Heart right ventricle (tissue), 16 donors: ENCODE measurements at places on chromosomes 4 and X. TPM values are rescaled to one million over a fixed set of nuclear protein-coding genes. Genes with fewer than 3 reads are reported as not detected.

- no peaks in the 10 kb centered on the region for H3K27me3 ChIP-seq
- H3K4me3 ChIP-seq: no peak overlapping the region
- H3K27ac ChIP-seq: no peak overlapping the region
- H3K36me3 ChIP-seq: no peaks in the 10 kb centered on the region
Measured at GRCh38 chr4:125303821-125304220, 10.9 kb upstream of the FAT4 start.

The H2BW2 gene
- total RNA-seq: not detected

DNA sequence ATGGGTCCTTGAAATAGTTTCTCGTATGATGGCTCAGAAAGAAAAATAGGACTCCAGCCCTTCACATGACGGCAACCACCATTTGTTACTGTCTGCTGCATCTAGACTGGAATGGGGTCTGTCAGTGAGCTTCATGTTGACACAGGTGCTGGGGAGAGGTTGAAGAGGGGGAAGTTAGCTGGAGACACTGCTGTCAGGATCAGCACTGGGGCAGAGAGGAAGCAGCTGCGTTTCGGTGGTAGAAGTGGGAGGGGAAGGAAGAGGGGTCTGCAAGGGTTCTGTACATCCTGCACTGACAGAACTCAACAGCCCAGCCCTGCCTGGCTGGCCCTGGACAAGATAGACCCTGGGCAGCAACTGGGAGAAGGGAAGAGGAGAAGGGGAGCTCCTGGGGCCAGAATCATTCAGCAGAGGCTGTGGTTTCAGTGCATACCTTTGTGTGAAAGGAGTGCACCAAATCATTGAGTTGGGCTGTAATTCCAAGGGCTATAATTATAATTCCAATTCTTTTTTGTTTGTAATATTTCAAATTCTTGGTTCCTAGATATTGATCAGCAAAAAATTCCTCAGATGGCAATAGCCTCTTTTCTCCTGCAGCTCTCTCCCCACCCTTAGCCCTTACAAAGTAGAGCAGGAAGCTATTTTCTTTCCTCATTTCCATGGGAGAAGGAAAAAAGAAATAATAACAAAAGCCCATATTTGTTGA is 119.4 kb upstream of the C1GALT1C1 start:
- H3K4me3 ChIP-seq: no peak overlapping the region
- no peak overlapping the region for H3K27ac ChIP-seq
- no peak for DNase-seq
- no peaks in the 10 kb centered on the region for H3K4me1 ChIP-seq
- no peaks in the 10 kb centered on the region for H3K27me3 ChIP-seq
- H3K36me3 ChIP-seq: no peaks in the 10 kb centered on the region

- H3K4me1 ChIP-seq: no peaks in the 10 kb centered on the region
- H3K27ac ChIP-seq: no peak overlapping the region
- no peak overlapping the region for H3K4me3 ChIP-seq
- H3K36me3 ChIP-seq: no peaks in the 10 kb centered on the region
Measured at GRCh38 chrX:920234-920799, 289.7 kb downstream of the SHOX start.

DNA sequence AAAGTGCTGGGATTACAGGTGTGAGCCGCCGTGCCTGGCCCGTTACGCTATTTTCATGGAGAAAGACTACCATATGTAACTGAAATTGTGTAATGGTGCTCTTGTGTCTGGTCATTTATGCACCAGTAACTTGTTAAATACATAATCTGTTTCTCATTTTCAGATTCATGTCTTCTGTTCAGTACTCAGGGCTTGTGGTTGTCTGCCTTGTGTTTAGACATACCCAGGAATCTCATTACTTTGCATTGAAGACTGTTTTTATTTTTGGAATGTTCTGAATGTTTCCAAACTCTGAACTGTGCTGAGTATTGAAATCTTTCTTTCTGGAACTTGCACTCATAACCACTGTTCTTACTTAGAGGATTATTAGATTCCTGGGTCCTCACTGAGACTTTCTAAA is 52.8 kb downstream of the PDLIM5 start:
- no peak overlapping the region for H3K4me3 ChIP-seq
- peaks cover 42% of the 10 kb centered on the region for H3K4me1 ChIP-seq
- DNase-seq: no peak
- H3K36me3 ChIP-seq: no peaks in the 10 kb centered on the region

The PPP2R2C gene
- 6.0 TPM for total RNA-seq

DNA sequence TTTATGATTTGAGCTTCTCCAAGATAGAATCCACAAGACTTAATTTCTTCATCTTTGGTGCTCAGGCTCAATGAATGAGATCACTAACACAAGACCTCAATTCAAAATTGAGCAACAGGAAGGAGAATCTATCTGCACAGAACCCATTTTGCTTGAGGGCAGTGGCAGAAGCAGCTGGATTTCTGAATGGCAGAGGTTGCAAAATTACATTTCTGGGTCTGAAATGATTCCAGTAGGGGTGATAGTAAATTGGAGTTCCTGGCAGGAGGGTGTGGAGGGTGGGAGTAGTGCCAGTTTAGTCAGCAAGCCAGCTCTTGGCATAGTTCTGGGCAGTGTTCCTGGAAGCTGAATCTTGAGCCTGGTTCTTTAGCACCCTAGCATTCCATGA is 281.1 kb downstream of the SLC7A11 start:
- H3K4me3 ChIP-seq: no peak overlapping the region
- H3K4me1 ChIP-seq: no peaks in the 10 kb centered on the region
- no peaks in the 10 kb centered on the region for H3K27me3 ChIP-seq
- H3K27ac ChIP-seq: no peak overlapping the region
- H3K36me3 ChIP-seq: no peaks in the 10 kb centered on the region
- no peak for DNase-seq

The MMRN1 gene
- 0.89 TPM for total RNA-seq

GRCh38 chr4:149465955-149466354 is 349.7 kb downstream of the IQCM start:
- no peaks in the 10 kb centered on the region for H3K4me1 ChIP-seq
- H3K27me3 ChIP-seq: no peaks in the 10 kb centered on the region
- no peak overlapping the region for H3K4me3 ChIP-seq
- no peaks in the 10 kb centered on the region for H3K36me3 ChIP-seq
- no peak for DNase-seq

DNA sequence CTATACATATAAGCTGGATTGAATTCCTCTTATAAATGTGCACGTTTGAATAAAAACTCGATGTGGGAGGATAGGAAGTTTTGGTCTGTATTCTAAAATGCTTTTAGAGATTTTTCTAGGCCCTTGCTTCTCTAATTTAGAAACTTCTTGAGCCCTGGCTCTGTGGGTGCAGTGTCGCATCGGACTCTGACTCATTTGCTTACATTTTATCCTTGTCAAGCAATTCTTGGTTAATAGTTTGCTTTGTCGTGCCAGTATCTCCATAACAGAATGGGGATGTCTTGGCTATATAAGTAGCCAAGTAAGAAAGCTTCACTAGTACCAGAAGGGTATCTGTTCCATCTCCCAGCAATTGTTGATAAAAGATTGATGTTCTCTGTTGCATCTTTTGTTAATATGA is 10.7 kb downstream of the SGMS2 start:
- no peak overlapping the region for H3K4me3 ChIP-seq
- H3K36me3 ChIP-seq: no peaks in the 10 kb centered on the region
- no peaks in the 10 kb centered on the region for H3K4me1 ChIP-seq
- no peak for DNase-seq

The TSPAN7 gene
- 20.8 TPM for total RNA-seq

DNA sequence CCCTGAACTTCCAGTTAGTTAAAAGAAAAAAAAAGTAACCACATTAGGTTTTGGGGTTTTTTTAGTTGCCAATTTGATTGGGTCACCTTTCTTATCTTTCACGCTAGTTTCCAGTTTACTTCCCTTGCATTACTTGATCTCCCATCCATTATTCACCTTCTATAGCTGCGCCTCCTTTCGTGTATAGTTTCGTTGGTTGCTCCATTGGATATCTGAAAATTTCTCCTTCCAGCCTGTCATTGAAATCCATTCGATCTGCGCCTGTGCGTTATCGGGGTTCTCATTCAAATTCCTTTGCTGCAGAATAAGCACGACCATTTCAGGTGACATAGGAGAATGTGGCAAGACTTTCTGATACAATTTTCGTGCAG is 764 bp downstream of the TRAPPC11 start:
- no peaks in the 10 kb centered on the region for H3K27me3 ChIP-seq
- H3K27ac ChIP-seq: peak overlapping the region; percentile 82
- H3K4me3 ChIP-seq: peak overlapping the region; percentile 82
- H3K4me1 ChIP-seq: peaks cover 33% of the 10 kb centered on the region
- H3K36me3 ChIP-seq: no peaks in the 10 kb centered on the region
- no peak for DNase-seq

The SLC9B1 gene
- total RNA-seq: 1.2 TPM

The ASB9 gene
- 0.85 TPM for total RNA-seq

- H3K36me3 ChIP-seq: no peaks in the 10 kb centered on the region
- no peaks in the 10 kb centered on the region for H3K4me1 ChIP-seq
- H3K27ac ChIP-seq: no peak overlapping the region
- no peak overlapping the region for H3K4me3 ChIP-seq
- DNase-seq: no peak
Measured at GRCh38 chrX:74340051-74340450, 36.1 kb downstream of the ZCCHC13 start.

- peaks cover 9% of the 10 kb centered on the region for H3K4me1 ChIP-seq
- H3K36me3 ChIP-seq: no peaks in the 10 kb centered on the region
- no peaks in the 10 kb centered on the region for H3K27me3 ChIP-seq
- H3K4me3 ChIP-seq: no peak overlapping the region
Measured at GRCh38 chrX:39928704-39929378, 168.9 kb downstream of the BCOR start.

The CT83 gene
- not detected for total RNA-seq

- H3K27ac ChIP-seq: no peak overlapping the region
- no peak for DNase-seq
- peaks cover 6% of the 10 kb centered on the region for H3K36me3 ChIP-seq
- no peaks in the 10 kb centered on the region for H3K27me3 ChIP-seq
- H3K4me1 ChIP-seq: peaks cover 6% of the 10 kb centered on the region
Measured at GRCh38 chrX:150762258-150763165, 69.3 kb downstream of the MTMR1 start.

DNA sequence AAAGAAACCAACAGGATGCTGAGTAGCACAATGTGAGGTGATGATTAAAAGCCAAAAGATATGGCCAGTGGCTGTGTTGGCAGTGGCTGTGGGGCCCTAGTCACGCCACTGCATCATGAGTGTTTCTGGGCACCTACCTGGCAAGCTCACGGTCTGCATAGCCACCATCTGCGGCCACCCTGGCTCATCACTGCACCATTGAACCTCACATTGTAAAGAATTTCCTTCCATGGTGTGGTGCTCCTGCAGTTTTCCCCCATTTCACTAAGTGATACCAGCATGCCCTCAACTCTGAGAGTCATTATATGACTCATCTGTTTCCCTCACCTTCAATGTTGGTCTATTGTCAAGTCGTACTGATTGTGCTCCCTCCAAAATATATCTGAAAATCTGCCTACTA is 45.5 kb upstream of the CLNK start:
- H3K27ac ChIP-seq: no peak overlapping the region
- DNase-seq: no peak
- no peak overlapping the region for H3K4me3 ChIP-seq
- no peaks in the 10 kb centered on the region for H3K27me3 ChIP-seq
- no peaks in the 10 kb centered on the region for H3K36me3 ChIP-seq
- H3K4me1 ChIP-seq: no peaks in the 10 kb centered on the region

GRCh38 chr4:8123870-8124269 is 34.7 kb downstream of the ABLIM2 start:
- no peaks in the 10 kb centered on the region for H3K36me3 ChIP-seq
- H3K27me3 ChIP-seq: no peaks in the 10 kb centered on the region
- peaks cover 8% of the 10 kb centered on the region for H3K4me1 ChIP-seq
- no peak for DNase-seq
- H3K27ac ChIP-seq: no peak overlapping the region
- no peak overlapping the region for H3K4me3 ChIP-seq

The FHIP1A gene
- total RNA-seq: 19.3 TPM

The TCEAL6 gene
- total RNA-seq: not detected

The HSFX3 gene
- not detected for total RNA-seq

GRCh38 chr4:28310926-28311325 is 1450.3 kb downstream of the STIM2 start:
- no peak for DNase-seq
- no peak overlapping the region for H3K4me3 ChIP-seq
- no peak overlapping the region for H3K27ac ChIP-seq
- H3K27me3 ChIP-seq: no peaks in the 10 kb centered on the region

DNA sequence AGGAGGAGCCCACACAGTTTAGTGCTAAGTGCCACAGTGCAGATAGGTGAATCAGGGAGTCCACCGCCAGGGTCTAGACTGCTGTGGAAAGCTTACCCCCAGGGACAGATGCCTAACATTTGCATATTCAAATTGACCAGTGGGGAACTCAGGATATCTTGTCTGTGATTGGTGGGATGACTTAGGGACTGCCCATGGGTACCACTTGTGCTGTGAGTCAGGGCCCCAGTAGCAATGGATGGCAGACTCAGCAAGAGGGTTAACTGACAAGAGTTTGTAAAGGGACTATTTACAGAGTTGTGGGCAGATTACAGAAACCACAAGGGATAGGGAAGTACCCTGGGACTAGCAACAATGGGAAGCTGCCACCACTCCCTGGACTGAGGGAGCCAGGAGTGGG is 282.1 kb downstream of the BCOR start:
- H3K27ac ChIP-seq: no peak overlapping the region
- H3K4me1 ChIP-seq: no peaks in the 10 kb centered on the region
- H3K27me3 ChIP-seq: peaks cover 43% of the 10 kb centered on the region
- no peak for DNase-seq
- H3K36me3 ChIP-seq: no peaks in the 10 kb centered on the region

DNA sequence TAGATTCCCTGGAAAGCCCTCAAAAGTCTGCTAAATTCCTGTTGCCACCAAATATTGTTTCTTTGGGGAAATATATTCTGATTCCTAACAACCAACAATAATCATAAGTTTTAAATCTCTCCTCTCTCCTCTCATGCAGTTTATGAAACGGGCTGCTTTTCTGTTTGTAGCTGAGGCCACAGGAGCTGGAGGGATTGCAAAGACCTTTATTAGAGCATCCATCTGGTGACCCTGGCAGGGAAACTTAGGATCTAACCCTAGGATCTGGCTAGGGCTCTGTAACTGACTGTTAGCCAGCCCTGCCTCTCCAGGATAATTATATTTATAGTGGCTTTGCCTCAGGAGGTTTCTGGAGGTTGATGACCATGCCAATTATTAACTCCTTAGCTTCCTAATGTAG is 56.9 kb downstream of the SMAD1 start:
- no peak overlapping the region for H3K4me3 ChIP-seq
- no peak for DNase-seq
- H3K27ac ChIP-seq: no peak overlapping the region
- H3K36me3 ChIP-seq: peaks cover 15% of the 10 kb centered on the region
- peaks cover 48% of the 10 kb centered on the region for H3K4me1 ChIP-seq
- no peaks in the 10 kb centered on the region for H3K27me3 ChIP-seq
